Stimulated activated CD4-positive, alpha-beta T cell treated with anti-CD3 and anti-CD28 coated beads, Interleukin-4, amount 100 ng/mL, for 4 hours (primary cell): ENCODE measurements at places on chromosomes 16 and 17.

GRCh38 chr16:7351610-7352510 is 19.2 kb downstream of the RBFOX1 start:
- DNase-seq: no peak

DNA sequence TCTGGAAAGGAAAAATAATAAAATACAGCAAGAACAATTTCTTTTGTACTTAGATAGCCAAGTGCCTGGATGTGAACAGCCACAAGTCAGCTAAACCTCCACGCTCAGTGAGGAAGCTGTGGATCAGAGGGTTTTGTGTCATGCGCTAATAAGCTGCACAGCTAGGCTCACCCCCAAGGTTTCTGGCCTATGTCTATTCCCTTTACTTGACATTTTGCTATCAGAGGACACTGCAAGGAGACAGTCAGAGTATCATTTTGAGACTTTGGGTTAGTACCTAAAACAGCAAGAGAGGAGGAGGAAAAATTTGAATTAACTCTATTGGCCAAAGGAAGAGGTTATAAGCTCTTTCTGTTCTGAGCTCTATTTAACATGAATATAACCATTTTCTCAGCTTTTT is 139.3 kb downstream of the KCNJ2 start:
- DNase-seq: no peak

- no peak for DNase-seq
These were observed 456.2 kb upstream of the DYNLRB2 start for GRCh38 chr16:80084614-80085013.

GRCh38 chr16:48008011-48008525 is 147.7 kb downstream of the ABCC12 start:
- DNase-seq: no peak
